ENCODE measurements at places on chromosomes 1 and 21.

GRCh38 chr1:62228883-62229187 is 34.2 kb downstream of the L1TD1 start:
- no peak for DNase-seq

DNA sequence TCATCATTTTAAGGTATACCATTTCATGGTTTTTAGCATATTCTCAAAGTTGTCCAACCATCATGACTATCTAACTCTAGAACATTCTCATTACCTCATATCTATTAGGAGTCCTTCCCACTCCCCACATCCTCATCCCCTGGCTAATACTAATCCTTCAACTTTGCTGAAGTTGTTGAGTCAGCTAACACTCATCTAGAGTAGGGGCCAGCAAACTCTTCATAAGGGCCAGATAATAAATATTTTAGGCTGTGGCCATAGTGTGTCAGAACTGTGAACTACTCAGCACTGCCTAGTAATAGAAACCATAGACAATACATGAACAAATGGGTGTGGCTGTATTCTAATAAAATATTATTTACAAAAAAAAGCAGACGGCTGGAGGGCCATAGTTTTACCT is 43.0 kb downstream of the TOR3A start:
- no peak for DNase-seq

DNA sequence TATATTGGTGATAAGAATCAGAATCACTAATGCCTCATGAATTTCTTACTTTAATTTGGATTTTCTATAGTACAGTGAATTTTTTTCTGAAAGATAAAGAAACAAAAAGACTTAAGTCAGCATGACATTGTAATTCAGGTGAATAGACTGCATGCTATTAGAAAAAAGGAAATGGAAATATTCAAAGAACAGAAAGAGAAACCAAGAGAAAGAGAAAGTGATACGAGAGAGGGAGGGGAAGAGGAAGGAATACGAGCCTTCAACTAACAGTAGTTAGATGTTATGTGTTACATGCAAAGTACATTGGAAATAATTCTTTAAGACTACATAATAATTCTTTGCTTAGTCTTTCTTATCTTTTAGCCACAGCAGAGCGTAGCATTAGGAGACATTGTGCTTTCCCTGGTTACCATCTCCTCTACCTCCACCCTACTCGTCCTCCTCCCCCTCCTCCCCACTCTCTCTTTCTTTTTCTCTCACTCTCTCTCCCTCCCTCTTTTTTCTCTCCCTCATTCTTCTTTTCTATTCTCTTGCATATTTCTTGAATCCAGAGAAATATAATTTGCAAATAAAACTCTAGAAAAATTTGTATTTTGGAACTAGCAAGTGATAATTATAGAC is 46.4 kb upstream of the ADGRL4 start:
- DNase-seq: no peak

GRCh38 chr1:204530932-204531331 is 14.7 kb downstream of the MDM4 start:
- no peak for DNase-seq

DNA sequence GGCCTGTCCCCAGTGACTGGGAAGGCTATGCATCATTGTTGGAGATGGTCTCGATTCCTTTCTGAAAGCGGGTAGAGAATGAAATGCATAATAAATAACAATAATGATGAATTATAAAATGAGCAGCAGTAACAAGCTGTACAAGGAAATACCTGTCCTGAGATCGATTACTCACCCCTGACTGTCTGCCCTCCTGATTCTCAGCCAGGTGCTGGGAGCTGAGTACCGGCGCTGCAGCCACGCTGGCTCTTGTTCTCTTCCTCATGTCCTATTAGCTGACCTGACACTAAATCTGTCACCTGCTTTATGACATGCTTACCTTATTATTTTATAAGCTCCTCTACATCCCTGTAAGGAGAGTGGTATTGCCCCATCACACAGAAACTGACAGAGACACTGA is 3.4 kb downstream of the AGPAT3 start:
- peak; percentile 24 for DNase-seq

GRCh38 chr1:197021716-197022115 is 44.4 kb downstream of the CFHR5 start:
- DNase-seq: no peak

DNA sequence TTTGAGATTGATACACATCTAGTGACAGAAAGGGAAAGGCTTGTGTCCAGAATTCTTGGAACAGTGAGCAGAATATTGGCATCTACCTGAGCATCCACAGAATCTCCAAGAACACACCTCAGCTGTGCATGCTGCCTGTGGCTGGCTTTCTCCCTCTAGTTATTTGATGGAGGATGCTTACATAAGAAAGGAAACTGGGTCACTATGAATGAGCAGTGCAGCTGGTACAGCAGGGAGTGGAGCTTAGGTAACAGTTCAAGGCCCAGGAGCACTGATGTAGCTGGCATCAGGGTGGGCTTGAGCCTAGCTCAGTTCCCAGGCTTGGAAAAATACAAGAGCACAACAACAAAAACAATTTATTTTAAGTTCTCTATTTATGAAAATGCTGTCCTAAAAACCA is 26.3 kb downstream of the RGS8 start:
- no peak for DNase-seq

- DNase-seq: no peak
These were observed 7.2 kb downstream of the OBSCN start for GRCh38 chr1:228214921-228215662.

DNA sequence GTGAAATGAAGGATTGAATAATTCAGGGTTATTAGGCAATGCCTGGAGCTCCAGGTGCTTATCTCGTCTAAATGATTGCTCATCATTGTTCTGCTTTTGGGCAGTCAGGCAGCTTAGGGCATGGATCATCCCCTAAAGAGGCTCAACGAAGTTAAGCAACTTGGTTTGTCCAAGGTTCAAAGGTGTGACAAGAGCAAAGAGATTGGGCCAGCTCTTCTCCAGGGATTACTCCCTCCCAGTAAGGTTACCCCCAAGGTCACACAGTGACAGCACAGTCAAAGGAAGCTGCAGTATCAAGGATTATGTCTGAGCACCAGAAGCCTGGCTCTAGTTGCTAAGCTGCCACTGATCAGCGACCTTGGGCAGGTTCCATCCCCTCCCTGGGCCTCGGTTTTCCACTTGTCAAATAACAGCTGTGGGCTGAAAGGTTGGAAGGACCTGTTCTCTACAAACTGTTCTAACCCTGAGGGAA is 6.8 kb downstream of the ETNK2 start:
- DNase-seq: no peak

GRCh38 chr21:37118187-37118826 is 45.3 kb downstream of the TTC3 start:
- DNase-seq: no peak

DNA sequence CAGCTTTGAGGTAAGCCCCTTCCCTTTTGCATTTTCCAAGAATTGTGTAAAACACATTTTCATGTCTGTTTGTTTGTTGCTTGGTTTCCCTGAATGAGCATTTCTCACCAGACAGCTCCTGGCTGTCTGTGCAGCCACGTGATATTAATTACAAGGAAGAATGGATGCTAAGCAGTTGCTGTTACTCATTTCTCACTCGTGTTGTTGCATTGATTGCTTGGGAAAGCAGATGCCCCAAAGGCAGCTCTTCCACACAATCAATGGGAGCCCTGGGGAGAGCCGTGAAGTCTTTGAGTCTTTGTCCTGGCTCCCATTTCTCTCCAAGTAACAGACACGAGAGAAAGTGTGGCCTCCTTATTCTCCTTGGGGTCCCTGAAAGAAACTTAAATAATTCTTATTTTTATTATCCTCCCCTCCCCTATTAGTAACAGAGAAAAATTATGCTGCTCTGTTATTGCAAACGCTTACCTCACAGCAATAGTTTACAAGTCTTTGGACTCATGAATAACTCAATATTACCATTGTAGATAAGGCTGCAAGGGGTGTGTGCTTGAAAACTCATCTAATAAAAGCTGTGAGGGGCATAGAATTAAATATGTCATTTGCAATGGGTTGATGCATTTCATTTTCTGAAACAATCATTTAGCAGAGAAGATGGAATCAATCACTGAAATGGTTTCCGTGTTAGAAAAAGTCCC is 127.7 kb upstream of the CAMK1G start:
- DNase-seq: no peak
